GF-D8 (cell line): ENCODE measurements at places on chromosomes 4 and X.

GRCh38 chr4:141913928-141914327 lies 277.5 kb downstream of the IL15 start:
- DNase-seq, result no peak

DNA sequence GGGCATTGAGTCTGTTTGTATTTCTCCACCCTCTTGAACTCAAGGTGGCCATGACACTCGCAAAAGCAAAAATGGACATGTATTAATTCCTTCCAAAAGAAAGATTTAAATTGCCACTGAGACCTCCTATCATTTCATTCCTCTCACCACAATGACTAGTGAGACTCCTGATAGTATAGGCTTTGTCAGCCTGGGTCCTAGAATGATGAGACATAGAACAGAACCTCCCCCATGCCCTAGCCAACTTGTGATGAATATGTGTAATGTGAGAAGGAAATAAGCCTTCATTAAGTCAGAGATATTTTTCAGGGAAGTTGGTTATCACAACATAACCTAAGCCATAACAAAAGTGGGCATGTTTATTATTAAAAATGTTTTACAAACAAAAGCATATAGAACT lies 62.5 kb downstream of the ASB9 start:
- DNase-seq, result no peak

DNA sequence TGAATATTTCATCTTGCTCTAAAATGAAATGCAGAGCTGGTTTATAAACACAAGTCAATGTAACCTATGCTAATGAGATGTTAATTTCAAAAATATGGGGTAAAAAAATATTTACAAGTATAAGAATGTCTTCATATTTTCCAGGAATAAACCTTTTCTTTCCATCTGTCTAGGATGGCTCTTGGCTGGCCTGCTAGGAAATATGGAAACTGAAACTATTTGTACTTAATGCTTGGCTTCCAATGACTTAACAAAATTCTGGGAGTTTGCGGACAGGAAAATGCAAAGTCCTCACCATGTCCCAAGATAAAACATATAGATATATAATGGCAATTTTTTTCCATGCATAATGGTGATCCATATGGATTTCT lies 168.1 kb downstream of the SCFD2 start:
- DNase-seq, result no peak

DNA sequence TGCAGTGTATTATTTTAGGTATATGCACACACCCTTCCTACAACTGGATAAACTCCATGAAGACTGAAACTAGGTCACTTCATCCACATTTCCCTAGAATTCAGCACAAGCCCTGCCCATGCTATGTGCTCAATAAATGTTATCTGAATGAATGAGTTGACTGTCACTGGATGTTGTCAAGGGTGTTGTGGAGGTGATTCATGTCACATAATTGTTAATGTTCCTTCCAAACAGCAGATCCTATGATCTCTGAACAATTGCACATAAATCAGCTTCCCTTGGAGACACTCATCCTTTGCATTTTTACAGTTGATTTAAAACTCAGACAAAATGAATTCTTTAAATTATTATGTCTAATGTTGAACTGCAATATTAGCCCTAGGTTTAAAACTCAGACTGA lies 154.7 kb downstream of the TSPAN5 start:
- DNase-seq, result no peak

GRCh38 chr4:52704661-52705060 lies 45.6 kb upstream of the USP46 start:
- DNase-seq, result no peak

GRCh38 chrX:8306291-8306925 lies 135.3 kb upstream of the VCX2 start:
- DNase-seq, result no peak
